ENCODE measurements at places on chromosomes 12 and 14. TPM values are rescaled to one million over a fixed set of nuclear protein-coding genes. Genes with fewer than 3 reads are reported as not detected.

Gene HCAR2
- 0.67 TPM for polyA plus RNA-seq

Gene TAS2R14
- 2.5 TPM for polyA plus RNA-seq

Gene RHEBL1
- 2.2 TPM for polyA plus RNA-seq

Gene METTL1
- 22.1 TPM for polyA plus RNA-seq

Gene CRACR2A
- polyA plus RNA-seq, result 1.5 TPM

Gene PIK3C2G
- 0.12 TPM for polyA plus RNA-seq

Gene KCNC2
- polyA plus RNA-seq, result 0.52 TPM

DNA sequence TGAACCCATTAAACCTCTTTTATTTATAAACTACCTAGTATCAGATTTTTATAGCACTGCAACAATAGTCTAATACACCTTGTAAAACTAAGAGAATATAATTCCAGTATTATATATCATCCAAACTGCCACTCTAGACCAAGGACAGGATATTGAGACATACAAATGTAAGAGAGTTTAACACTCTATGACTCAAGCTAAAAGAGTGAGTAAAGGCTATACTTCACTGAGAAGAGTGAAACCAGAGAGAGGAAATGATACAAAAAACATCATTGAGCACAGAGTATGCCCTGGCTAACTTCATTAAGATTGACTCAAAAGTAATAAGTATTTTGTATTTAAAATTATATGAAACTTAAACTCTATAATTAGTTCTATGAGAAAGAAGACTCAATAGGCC lies 1951.9 kb upstream of the SEL1L start:
- no peak for DNase-seq

DNA sequence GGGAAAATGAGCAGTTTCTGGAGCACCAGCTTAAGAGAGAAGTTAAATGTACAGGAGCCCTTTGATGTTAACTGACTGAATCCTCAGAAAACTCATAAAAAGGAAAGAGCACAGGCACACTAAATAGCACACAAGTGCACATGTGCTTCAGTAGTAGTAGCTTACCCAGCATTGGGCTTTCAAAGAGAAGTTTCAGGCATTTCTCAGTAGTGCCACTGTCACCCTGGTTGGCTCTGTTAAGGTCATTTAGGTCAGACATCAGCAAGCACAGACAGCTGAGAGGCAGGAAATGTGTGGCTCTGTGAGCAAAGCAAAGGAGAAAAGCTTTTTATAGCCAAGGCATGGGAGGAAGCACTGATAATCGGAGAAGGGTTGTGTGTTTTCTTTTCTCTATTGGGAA lies 96.3 kb upstream of the HIF1A start:
- DNase-seq, result no peak

DNA sequence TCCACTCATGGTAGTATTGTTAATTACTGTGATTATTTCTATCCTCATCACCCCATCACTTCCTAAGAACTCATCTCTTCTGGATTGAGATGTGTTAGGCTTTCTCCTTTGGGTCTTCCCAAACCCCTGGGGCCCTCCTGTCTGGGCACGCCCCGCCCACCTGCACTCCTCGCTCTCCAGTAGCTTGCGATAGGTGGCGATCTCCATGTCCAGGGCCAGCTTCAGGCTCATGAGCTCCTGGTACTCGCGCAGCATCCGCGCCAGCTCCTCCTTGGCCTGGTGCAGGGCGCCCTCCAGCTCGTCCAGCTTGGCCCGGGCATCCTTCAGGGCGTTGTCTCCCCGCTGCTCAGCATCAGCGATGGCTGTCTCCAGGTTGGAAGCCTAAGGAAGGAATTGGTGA lies 6.8 kb downstream of the KRT71 start:
- no peak for DNase-seq

- no peak for DNase-seq
Measured at GRCh38 chr12:67666605-67667004, 18.1 kb downstream of the DYRK2 start.

- DNase-seq, result no peak
Measured at GRCh38 chr14:59755409-59756135, 115.0 kb downstream of the RTN1 start.

DNA sequence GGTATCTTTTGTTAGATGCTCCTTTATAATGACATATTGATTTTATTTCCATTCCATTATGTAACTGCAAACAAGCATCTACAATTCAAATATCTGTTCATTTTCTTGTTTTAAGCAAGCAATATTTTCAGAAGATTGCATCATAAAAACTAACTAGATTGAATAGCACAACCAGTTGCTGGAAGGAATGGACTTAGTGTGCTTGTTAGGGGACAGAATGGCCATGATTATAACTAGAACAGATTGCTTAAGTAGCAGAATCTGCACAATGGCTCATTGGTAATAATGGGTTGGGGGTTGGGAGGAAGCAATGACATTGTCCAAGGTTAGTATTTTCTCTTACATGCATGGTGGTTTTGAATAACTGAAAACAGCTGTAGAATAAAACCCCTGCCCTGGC lies 939.5 kb downstream of the SLC16A7 start:
- DNase-seq, result no peak

DNA sequence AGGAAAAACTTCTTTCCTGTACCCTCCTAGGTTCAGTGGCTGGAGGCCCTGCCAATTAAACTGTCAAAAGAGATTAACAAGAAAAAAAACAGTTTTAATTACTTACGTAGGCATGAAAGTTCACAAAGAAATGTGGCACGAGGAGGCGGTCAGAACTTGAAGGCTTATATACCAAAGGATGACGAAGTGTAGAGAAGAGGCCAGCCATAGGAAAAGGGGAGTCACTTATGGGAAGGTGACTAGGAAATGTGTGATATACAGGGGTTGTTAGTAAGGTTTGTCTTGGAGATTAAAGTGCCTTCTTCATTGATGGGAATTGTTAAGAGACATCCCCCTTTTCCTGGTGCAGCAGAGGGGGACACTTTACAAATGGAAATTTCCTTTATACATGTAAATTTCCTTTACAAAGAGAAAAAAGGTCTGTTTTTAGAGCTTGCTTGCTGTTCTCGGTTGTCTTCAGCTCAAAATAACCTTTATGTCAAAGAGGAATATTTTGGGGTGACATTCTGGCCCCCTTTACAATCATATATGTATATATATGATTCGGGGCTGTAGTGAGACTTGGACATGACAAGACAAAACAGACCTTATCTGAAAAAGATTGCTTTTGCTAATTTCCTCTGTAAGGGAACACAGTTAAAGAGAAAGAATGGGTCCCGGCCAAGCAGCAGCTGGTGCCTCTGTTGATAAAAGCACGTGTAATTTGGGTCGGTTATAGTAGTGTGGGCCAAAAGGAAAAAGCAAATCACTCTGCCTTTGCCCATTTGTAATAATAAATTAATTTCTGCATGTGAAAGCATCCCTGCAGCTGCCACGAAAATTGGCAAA lies 38.6 kb downstream of the SYNE2 start:
- no peak for DNase-seq

DNA sequence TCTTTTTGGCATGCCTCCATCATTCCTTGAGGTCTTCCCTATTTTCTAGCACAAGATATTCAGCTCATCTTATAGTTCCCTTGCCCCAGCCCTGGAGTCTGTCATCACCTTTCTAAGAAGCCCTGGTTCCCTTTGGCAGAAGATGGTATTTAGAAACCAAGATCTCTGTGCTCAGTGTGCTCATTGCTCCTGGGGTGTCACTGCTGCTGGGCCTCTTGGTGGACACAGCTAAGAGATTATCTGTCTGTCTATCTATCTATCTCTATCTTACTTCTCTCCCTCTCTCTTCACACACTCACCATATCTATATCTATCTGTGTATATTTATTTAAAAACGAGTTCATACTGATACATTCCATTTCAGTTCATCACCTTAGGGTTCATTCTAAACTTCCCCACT lies 67.2 kb downstream of the DAO start:
- DNase-seq, result no peak

- DNase-seq, result no peak
Measured at GRCh38 chr12:115790526-115790925, 487.0 kb downstream of the MED13L start.

DNA sequence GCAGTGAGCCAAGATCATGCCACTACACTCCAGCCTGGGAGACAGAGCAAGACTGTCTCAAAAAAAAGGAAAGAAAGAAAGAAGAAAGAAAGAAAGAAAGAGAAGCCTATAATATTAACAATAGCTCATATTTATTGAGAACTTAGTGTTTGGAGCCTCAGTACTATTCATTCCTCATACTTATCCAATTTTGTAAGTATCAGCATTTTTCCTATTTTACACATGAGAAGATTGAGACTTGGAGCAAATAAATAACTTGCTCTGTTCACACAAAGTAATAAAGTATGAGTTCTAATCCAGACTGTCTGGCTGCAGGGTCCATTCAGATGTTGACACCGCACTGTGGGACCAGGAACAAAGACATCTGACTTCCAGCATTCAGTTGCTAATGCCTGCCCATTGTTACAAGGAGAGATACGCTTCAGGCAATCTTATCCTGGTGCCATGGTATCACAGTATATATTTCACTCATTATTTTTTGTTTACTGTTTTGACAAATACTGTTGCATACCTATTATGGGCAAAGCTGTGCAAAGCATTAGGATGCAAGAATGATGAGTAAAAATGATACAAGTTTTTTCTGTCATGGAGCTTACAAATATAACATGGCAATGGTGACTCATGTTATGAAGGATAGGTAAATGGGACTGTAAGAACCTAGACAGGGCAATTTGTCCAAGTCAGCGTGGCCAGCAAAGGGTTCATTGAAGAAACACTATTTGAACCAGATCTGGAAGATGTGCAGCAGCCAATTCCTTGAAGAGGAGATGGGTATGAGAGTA lies 21.4 kb upstream of the TMTC2 start:
- DNase-seq, result no peak

DNA sequence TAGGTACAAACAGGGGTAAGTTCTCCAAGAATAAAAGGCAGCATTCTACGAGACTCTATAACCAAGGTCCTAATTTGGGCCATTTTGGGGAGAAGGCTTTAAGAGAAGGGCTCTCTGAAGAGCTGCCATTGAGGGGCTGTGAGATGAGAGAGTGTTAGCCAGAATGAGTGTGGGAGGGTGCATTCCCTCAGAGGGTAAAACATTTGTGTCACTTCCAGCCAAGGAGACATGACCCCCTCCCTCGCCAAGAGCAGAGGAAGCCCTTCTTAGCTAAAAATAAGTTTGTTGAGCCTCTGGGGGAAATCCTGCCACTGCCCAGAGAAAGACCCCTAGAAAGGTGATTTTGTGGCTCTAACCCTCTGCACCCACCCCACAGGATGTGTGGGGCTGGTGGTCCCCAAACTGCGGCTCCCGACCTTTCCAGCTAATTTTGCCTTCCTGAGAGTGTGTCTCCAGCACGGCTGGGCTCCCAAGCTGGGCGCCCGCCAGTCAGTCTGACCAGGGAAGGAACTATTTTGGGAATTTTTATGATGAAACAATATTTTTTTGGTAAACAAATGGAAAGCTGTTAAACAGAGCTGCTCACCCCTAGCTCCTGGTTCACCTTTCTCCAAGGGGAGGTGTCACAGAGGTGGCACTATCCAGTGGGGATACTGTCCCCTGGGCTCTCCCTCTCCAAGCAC lies 65.9 kb upstream of the JDP2 start:
- DNase-seq, result no peak

- DNase-seq, result no peak
Measured at GRCh38 chr12:65084579-65084978, 36.5 kb downstream of the WIF1 start.

GRCh38 chr12:100953677-100954076 lies 159.1 kb downstream of the ANO4 start:
- DNase-seq, result no peak

DNA sequence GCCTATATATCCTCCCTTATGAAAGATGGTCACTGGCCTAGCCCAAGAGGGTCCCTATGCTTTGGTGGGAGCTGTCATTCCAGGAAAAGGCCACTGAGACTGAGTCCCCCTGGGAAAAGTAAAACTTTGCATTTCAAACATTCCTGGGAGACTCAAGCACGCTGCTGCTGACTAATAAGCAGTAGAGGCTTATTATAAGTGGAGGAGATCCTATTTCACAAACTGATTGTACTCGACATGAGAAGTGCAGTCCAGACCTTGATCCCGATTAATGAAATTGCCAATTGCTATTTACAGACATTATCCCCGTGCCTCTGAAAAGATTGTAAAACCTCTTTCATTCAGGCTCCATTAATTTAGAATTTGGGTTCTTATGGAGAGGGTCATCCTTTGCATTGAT lies 96.6 kb downstream of the EMP1 start:
- DNase-seq, result no peak

DNA sequence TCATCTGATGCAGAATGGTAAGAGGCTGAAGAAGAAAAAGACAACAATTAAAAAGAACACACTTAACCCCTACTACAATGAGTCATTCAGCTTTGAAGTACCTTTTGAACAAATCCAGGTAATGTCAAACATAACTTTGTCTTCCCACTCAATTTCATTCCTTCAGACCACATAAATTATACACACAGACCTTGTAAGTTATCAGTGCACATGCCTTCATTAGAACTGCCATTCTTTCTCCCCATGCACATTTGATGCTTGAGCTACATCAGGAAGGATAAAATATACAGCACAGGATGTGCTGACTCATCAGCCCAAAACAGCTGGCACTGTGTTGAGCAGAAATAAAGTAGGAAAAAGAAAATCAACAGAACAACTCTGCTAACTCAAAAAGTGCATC lies 246.7 kb downstream of the PAWR start:
- DNase-seq, result no peak

DNA sequence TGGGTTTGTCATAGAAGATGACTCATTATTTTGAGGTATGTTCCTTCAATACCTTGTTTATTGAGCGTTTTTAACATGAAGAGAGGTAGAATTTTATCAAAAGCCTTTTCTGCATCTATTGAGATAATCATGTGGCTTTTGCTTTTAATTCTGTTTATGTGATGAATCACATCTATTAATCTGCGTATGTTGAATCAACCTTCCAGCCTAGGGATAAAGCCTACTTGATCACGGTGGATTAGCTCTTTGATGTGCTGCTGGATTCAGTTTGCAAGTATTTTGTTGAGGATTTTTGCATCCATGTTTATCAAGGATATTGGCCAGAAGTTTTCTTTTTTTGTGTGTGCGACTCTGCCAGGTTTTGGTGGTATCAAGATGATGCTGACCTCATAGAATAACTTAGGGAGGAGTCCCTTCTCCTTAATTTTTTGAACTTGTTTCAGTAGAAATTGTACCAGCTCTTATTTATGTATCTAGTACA lies 602.6 kb downstream of the SNAPC1 start:
- DNase-seq, result no peak

- DNase-seq, result no peak
Measured at GRCh38 chr14:71907793-71908515, 24.3 kb upstream of the RGS6 start.

DNA sequence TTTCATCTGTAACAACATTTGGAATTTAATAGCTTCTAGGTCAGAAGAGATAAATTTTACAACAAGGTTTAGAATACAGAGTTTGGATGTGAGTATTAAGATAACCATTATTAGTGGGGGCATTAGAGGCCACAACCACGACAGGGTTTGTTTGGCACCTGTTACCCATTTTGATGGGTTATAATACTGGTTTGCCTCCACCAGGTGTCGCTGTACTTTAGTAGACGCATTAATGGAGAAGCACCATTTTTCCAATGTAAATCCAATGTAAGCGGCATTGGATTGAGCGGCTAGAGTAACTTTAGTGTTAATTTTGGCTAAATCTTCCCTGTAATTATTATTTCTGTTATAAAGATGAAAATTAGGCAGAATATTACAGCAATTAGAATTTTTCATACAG lies 136.2 kb downstream of the SLCO1B3 start:
- DNase-seq, result no peak

- DNase-seq, result no peak
Measured at GRCh38 chr14:105739331-105740102, 213.1 kb downstream of the TMEM121 start.
